ENCODE measurements at places on chromosomes 3 and 15.
A peak's percentile ranks its signal among the peaks of the same experiment; 100 is the strongest.

DNA sequence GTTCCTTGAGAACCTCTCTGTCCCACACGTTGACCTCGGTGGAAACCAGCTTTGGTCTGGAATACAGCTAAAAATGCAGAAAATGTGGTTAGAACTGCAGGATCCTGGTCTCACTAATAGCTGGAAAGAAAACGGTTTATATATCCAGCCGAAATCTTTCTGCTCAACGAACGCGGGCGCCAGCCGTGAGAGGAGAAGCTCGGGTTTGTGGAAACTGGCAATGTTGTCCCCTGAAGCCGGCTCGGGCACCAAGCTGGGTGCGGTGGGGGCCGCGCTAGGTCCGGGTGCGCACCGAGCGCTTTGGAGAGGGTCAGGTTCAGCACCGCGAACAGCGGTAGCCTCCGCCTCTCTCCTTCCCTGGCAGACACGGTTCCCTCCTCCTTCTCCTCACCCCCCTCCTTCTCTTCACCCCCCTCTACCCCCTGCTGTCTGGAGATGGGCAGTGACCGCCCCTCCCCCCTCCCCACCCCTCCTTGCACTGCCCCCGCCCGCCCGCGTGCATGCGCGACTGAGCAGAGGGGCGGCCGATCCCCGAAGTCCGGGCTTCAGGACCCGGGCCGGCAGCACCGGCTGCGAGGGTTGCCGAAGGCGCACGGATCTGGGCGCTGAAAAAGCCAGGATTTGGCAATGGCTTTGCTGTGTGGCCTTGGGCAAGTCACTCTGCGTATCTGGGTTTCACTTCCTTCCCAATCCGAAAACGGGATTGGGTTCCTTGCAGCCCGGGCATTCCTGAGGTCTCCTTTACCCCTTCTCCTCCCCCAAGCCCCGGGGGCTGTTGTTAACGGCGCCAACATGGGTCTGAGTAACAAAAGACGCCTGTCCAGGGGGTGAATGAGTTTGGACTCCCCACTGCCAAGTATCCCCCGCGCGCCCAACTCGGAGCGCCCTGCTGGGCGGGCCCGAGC, at the start of gene SKOR1:
SKOR1 (plus strand) TSS at position 534 of the 905 bp plus-strand sequence; CDS start at position 628, 94 bp downstream.
- no peak for DNase-seq

DNA sequence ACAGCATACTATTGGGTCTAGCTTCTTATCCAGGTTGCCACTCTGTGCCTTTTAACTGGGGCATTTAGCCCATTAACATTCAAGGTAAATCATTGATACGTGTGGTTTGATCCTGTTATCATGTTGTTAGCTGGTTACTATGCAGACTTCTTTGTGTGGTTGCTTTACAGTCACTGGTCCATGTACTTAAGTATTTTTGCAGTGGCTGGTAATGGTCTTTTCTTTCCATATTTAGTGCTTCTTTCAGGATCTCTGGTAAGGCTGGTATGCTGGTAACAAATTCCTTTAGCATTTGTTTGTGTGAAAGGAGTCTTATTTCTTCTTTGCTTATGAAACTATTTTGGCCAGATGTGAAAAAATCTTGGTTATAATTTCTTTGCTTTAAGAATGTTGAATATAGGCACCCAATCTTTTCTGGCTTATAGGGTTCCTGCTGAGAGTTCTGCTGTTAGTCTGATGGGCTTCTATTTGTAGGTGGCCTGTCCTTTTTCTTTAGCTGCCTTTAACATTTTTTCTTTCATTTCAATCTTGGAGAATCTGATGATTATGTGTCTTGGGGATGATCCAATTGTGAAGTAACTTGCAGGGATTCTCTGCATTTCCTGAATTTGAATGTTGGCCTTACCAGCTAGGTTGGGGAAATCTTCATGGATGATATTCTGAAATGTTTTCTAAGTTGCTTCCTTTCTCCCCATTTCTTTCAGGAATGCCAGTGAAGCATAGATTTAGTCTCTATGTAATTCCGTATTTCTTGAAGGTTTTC, 39.3 kb downstream of the CCR1 start:
- DNase-seq = no peak

DNA sequence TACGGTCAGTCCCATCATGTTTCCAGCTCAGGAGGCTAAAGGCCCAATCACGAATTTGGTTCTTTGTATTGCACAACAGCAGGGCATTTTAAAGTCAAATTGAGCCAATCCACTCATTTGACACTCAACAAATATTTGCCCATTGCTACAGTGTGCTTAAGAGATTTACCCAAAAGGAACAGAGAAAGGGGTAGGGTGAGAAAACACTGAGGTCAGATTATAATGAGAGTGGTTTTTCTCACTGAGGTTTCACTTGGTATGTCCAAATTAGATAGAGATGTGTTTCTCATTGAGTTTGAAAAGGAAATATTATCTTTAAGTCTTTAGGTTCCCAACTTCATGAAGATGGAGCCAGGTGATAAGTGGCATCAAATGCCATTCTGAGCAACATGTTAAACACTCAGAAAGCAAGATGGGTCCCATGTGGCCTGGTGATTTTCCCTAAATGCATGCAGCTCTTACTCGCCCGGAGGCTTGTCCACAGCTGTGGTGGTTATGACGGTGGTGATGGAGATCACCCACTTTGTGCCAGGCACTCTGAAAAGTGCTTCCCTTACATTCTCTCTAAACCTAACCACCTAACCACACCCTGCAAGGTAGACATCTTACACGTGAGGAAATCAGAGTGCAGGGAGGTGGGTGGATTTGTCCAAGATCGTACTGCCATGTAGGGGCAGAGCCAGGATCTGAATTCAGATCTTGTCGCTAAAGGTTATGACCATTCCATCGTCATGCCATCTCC, 31.2 kb upstream of the USP3 start:
- no peak for DNase-seq

DNA sequence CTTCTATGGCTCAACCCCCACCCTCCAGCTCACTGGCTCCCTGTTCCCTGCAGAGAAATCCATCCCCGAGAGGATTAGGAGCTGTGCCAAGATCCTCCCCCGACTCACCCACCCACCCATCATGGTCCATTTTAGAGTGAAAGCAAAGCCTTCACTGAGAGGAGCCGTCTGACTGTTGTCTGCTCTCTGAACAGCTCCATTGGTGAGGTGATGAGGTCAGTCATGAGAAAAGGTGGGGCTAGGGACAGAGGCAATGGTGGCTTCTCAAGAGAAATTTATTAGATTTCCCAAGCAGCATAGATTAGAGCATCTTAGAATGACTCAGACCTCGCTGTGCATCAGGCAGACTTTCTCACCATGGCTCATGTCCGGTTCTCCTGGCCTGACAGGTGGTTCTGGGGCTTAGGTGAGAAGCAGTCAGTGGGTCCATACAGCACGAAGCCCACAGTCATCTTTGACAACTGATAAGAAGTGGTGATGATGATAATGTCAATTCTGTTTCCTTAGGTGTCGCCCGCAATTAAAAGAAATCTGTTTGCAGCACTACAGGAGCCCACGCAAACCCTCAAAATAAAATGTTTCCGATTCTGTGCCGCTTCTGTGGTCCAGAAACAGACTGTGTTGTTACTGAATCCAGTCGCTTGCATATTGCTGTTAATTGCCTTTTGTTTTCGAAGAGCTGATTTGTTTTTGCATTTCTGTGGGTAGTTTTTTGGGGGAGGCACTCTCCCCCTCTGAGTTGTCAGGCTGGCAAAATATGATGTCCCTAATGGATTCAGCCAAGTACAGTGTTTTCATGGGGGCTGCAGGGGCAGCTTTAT, 24.8 kb upstream of the RHO start:
- no peak for DNase-seq

- no peak for DNase-seq
These were observed 475.4 kb downstream of the OCA2 start for GRCh38 chr15:27623560-27624305.

GRCh38 chr15:91132079-91132478, 32.0 kb downstream of the SV2B start:
- no peak for DNase-seq

GRCh38 chr15:55267401-55268175, 22.0 kb downstream of the RAB27A start:
- DNase-seq = no peak

DNA sequence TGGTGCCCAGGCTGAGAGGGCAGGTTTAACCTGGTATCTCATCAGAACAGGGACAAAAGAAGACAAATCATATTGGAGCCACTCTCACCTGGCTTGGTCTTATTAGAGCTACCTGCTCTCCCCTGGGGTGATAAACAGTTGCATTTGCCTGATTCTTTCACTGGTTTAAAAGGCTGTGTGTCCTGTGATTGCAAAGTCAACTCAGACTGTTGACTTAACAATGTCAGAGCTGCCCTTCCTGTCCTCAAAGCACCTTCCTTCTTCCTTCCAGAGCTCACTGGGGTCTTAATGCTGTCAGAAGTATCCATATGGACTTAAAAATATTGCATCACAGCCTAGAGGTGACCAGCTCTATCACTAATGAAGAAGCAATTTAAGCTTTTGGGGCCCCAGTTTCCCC, 50.5 kb upstream of the MINAR1 start:
- DNase-seq = no peak

- DNase-seq = no peak
These were observed 53.7 kb upstream of the XCR1 start for GRCh38 chr3:46080969-46081345.

GRCh38 chr15:85725564-85725963, 69.2 kb downstream of the KLHL25 start:
- DNase-seq = no peak

- no peak for DNase-seq
These were observed 8.4 kb downstream of the RAB6B start for GRCh38 chr3:133887074-133887802.

- DNase-seq = peak; percentile 66
These were observed 557 bp downstream of the TFG start for GRCh38 chr3:100709842-100710260.

- DNase-seq = no peak
These were observed 21.7 kb downstream of the KCNMB3 start for GRCh38 chr3:179229177-179229576.

DNA sequence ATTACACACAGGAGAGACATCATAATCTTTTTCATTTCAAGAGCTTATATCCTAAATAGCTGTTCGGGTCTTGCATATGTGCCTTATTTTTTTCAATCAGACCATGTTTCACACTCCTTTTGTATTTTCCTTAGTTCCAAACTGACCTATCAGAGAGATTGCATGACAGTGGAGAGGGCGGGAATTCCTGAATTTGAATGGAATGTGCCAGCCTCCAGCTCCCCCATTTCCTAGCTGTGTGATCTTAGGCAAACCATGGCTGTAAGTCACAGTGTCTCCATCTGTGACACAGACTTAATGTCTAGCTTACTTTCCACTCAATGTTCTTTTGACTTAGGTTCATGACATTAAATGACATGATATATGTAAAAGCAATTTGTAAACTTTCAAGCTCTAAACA, 62.0 kb upstream of the CSTA start:
- DNase-seq = no peak

DNA sequence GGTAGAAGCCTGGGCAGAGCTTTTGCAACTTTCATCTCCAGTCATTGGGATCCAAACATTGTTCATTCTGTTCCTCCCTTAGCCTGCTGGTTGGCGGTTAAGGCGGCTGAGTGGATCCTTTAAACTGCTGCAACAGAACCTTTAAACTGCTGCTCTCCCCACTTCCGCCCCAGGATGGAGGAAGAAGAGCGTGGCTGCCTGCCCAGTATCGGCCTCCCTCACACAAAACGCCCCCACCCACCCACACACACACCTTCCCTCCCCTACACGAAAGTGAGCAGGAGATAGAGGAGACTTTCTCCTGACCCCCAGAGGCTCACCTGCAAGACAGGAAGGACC, 460 bp upstream of the ZMAT3 start:
- DNase-seq = no peak

DNA sequence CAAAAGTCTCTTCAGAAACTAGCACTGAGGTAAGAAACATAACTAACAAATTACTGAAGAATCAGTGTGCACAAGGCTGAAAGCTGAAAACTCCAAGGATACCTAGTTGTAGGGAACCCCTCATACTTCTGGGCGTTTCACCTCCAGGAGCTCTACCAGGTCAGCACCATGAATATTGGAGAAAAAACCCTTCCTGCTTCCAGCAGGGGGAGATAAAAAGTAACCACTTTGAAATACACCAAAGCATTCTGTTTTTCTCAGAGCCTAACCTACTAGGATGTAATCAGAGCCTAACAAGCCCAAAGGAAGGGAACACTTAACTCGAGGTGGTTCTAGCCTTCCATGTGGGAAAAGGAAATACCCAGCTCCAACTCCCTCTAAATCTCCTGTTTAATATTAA, 175.8 kb upstream of the MME start:
- peak; percentile 2 for DNase-seq

- no peak for DNase-seq
These were observed 262.6 kb upstream of the TPM1 start for GRCh38 chr15:62779899-62780298.

DNA sequence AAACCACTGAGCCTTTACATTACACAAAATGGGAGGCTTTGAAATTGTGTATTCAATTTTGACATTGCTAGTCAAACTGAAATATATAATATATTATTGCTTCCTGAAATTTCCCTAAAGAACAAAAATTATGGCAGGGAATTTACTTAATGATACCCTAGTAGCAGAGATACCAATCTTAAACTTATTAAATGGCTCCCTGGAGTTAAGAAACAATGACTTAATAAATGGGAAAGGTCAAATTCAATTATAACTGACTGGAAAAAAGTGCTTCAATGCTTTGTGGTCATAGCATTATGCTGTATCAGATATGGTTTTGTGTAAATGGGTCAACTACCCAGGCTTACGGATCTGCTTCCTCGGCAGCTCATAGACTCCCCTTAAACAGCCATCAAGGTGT, 244.1 kb downstream of the CNTN3 start:
- DNase-seq = no peak

GRCh38 chr3:168624892-168625448, 529.2 kb upstream of the GOLIM4 start:
- no peak for DNase-seq

GRCh38 chr15:44541282-44541958, 4.5 kb downstream of the EIF3J start:
- DNase-seq = no peak

DNA sequence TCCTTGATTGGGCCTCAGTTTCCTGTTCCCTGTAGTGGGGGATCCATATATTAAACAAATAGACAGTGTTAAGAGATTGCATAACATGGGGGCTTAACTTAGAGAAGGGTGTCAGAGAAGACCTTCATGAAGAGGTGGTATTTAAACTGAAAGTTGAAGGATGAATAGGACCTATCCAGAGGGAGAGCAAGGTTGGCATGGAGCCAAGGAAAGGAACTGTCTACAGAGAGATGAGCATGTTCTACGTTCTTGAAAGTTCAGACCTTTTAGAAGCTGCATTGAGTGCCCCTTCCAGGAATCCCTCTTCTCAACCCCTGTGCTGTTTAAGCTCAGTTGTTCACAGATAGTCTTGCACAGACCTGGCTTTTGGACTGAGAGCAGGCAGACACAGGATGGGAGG, 2.4 kb downstream of the HTD2 start:
- DNase-seq = no peak

GRCh38 chr3:126847061-126847460, 135.9 kb upstream of the PLXNA1 start:
- DNase-seq = no peak

DNA sequence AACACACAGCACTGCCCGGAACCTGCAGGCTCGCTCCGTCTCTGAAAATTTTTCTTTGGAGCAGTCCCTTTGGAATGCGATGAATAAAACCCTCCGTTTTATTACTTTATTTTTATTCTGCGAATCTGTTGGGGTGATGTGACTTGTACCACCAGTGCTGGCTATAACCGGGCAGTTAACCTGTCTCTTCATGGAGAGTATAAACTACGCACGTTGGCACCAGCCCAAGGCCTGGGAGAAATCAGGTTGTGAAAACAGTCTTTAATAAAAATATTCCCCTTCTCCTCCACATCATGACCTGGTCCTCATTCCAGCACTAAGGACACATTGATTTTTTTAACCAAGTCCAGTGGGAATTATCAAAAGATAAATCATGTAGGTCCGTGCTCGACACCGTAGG, 116.8 kb downstream of the WNT5A start:
- DNase-seq = no peak

GRCh38 chr15:80977627-80978036, 12.0 kb downstream of the MESD start:
- peak; percentile 40 for DNase-seq
